ENCODE measurements at places on chromosomes 16 and 17.
A peak's percentile ranks its signal among the peaks of the same experiment; 100 is the strongest.

DNA sequence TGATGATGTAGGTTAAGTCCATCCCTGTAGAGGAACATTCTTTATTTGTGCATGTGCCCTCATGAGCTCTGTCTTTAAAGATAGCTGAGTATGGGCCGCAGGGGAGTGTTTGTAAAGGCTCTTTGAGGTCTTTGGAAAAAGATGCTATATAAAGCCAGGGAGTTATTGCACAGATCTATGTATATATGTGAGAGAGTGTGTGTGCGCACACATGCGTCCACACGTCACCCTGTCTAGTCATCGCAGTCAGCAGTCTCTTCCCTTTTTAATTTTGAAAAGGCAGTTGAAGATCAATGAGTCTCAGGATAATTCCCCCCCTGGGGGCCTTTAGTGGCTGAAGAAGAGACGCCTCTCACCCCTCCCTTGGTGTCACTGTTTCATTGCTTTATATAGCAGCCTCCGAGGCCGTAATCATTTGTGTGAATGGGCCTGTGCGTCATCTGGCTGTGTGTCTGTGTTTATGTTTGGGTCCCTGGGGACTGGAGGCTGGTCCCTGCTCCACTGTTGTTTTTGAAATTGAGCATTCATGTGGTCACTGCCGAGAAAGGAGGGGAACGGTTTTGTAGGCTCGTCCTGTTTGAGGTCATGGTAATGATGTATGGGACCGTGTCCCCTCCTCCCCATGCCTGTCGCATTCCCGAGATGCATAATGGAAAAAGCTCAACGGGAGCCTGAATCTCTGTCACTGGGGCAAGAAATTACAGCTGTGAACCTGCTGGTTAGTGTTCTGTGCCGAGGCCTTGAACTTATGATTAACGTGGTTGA, 143.9 kb downstream of the SNX29 start:
- DNase-seq = no peak

GRCh38 chr17:30433514-30433913, 43.7 kb upstream of the GOSR1 start:
- no peak for DNase-seq

DNA sequence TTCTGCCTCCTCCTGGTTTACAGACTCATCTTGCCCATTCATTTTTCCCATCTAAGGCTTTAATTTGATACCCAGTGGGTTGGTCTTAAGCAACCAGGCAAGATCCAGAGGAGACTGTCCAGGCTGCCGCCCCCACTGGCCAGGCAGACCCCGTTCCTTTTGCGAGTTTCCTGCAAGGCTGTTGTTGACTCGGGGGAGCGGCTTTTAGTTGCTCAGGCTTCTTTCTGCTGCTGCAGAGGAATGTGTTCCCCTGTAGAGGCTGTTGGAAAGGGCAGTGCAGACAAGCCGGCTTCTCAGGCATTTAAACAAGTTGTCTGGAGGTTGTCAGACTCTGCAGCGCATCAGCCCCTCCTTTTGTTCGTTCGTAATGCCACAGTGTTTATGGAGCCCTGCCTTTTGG, 231.2 kb downstream of the PRKCA start:
- no peak for DNase-seq

- DNase-seq = no peak
Measured at GRCh38 chr16:65965628-65966027, 400.9 kb upstream of the CDH5 start.

DNA sequence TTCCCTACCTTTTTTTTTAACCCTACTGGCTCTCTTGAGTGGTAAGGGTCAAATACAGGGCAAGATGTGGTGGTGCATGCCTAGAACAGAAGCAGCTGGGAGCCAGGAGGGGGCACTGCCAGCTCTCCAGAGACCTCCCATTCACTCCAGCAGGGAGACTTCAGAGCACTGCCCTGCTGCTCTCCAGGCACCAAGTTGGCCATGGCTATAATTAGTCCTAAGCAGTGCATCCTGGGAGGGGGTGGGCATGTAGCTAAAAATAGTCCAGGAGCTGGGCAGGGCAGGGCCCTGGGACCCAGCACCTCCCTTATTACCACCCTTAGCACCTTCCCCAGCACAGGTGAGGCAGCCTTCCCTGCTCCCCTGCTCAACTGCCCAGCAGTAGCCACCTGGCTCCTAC, 3.5 kb downstream of the CORO6 start:
- no peak for DNase-seq

DNA sequence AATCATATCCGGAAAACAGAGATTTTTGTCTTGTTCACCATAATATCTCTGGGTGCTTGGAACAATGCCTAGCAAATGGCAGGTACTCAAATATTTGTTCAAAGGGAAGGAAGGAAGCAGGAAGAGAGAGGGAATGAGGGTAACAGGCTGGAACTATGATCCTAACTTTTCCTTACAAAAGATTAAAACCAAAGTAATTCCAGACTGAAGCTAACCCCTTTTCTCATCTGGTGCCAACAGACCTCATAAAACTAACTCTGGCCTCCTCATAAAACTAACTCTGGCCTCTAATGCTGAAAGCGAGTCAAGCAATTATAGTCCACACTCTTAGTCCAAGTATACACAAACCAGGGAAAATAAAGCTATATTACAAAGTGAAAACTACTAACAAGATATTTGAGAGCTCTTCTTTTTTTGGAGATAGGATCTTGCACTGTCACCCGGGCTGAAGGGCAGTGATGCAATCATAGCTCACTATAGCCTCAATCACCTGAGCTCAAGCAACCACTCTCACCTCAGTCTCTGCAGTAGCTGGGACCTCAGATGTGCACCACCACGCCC, 84.6 kb downstream of the KANSL1 start:
- no peak for DNase-seq

GRCh38 chr16:26952411-26952810, 114.3 kb upstream of the C16orf82 start:
- DNase-seq = no peak

DNA sequence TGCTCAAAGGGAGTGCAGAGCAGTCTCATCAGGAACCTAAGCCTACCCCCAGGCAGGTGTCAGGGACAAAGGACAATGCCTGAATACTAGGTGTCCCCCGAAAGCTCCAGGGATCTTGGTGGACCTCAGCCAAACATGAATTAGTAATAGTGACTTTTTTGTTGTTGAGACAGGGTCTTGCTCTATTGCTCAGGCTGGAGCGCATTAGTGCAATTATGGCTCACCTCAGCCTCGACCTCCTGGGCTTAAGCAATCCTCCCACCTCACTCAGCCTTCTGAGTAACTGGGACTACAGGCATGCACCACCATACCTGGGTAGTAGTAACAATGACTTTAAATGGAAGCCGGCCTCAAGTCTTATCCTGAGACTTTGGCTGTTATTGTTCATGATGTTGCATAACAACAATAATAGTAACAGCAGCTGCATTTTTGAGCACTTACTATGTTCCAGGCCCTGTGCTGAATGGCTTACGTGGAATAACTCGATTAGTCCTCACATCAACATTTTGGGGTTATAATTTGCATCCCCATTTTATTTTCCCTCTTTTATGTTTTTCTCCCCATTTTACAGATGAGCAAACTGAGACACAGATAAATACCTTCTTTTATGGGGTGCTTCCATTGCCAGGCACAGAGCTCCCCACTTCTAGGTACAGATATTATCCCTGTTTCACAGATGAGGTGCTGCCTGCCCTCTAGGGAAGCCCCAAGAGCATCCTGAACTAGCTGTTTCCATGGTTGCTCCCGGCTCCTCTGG, 19.5 kb downstream of the CNGB1 start:
- no peak for DNase-seq

DNA sequence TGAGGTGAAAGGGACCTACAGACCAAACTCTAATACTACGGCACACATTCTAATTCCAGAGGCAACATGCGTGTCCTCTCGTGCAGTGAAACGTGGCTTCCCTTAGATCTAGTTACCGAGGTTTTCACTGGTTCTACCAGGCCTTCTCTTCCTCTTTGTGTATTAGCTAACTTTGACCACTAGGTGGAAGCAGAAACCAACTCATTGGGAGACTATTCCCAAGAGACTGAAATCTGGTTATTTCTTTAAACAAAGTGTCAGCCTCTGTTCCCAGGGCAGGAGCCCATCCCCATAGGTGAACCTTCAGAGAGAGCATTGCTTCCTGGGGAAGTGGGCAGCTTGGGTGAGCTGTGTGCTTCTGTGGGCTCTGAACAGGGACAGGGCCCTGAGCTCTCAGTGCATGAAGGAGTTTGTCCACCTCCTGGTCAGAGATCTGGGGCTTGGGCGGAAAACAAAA, 19.7 kb upstream of the RCVRN start:
- DNase-seq = no peak

GRCh38 chr17:57604771-57605674, 140.1 kb downstream of the CCDC182 start:
- DNase-seq = peak; percentile 55

DNA sequence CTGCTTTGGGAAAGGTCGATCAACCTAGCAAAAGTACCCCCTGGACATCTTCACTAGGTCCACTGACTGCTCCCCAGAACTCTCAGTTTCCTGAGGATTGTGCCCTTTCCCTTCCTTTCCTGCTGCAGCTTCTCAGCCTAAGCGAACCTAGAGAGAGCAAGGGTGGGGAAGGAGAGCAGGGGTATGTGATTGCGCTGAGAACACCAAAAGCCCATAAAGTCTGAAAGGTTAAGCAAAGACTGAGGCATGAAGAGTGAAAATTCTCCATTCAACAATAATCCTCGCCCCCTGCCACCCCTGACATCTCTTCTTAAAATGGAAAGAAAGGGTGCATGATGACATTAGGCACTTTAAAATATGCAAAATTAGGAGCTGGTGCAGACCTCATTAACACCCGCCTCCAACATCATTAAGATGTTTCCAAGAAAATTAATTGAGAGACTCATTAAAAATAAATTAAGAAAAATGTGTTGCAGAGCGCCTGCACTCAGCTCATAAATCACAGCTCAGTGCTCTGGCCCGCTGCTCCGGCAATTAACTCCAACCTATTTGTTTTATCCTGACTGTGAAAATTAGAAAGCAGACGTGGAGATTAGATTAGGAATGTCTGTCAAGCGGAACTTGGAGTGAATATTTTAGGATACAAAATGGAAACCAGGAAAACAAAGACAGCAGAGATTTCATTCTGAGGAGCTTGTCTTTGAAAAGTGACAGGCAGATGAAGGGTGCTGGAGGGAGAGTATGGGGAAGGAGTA, 49.1 kb upstream of the PMFBP1 start:
- DNase-seq = no peak

DNA sequence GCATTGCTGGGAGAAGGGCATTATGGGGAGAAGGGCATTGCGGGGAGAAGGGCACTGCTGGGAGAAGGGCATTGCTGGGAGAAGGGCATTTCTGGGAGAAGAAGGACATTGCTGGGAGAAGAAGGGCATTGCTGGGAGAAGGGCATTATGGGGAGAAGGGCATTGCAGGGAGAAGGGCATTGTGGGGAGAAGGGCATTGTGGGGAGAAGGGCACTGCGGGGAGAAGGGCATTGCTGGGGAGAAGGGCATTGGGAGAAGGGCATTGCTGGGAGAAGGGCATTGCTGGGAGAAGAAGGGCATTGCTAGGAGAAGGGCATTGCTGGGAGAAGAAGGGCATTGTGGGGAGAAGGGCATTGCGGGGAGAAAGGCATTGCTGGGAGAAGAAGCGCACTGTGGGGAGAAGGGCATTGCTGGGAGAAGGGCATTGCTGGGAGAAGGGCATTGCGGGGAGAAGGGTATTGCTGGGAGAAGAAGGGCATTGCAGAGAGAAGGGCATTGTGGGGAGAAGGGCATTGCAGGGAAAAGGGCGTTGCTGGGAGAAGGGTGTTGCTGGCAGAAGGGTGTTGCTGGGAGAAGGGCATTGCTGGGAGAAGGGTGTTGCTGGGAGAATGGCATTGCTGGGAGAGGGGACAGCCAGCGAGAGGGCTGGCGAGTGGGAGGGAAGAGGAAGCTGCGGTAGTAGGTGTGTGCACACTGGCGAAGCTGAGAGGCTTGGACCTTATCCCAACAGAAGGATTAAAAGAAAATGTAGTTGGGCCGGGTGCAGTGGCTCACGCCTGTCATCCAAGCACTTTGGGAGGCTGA, 4.6 kb upstream of the PYDC1 start:
- DNase-seq = no peak

DNA sequence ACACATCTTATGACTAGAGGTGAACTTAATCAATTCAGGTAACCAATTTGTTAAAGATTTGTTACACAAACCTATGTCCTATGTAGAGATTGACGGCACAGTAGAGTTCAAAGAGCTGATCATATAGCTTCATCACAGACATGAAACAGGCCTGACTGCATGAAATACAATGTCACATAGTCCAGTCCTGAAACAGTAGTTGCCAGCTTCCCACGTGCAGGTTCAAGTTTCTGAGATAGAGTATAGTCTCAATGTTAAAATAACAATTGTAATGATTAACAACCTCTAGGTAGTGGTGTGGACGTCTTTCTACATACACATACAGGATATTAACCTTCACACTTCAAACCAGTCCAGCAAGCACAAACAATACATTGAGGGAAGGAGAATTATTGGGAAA, 640.7 kb upstream of the SOX9 start:
- no peak for DNase-seq

- no peak for DNase-seq
Measured at GRCh38 chr16:47949276-47949675, 206.5 kb downstream of the ABCC12 start.

- no peak for DNase-seq
Measured at GRCh38 chr17:881778-882177, 97.8 kb downstream of the NXN start.

- no peak for DNase-seq
Measured at GRCh38 chr16:4290236-4290830, 17.5 kb upstream of the TFAP4 start.

- no peak for DNase-seq
Measured at GRCh38 chr17:19332371-19333131, 30.0 kb downstream of the B9D1 start.

DNA sequence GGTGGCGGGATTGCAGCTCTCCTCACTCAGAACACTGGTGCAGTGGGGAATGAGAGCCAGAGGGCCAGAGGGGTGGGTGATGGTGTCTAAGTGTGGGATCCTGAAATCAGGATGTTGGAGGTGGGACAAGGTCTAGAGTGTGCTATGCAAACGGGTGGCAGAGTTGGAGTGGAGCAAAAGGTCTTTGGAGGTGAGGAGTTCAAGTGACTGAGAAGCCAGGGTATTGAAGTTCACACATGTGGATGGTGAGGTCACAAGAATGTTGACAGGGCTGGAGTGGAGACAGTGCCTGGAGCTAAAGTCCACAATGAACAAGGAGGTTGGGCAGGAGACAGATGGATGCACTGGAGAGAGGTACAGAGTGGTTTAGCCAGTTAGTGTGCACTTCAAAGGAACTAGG, 38.3 kb upstream of the MAP3K14 start:
- DNase-seq = no peak

- DNase-seq = no peak
Measured at GRCh38 chr17:19787733-19788357, 39.7 kb upstream of the ALDH3A1 start.

DNA sequence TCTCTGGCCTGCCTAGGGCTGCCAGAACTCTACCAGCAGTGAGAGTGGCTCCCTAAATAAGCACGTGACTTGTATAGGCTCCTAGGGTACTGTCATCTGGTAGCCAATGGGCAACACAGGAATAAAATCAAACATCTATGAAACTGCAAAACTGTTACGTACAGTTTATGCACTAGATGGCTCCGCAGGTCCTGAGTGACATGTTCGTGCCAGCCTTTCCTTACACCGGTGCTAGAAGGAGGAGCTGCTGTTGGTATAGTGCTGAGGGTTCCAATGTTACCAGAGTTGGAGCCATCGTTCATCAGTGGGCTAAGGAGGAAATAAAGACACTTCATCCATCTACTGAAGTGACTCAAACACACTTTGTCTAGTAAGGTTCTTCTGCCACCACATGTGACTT, 63.2 kb upstream of the TRAP1 start:
- peak; percentile 56 for DNase-seq

All from CD8-positive, alpha-beta T cell (primary cell).